ENCODE measurements at places on chromosomes 4 and X. TPM values are rescaled to one million over a fixed set of nuclear protein-coding genes. Genes with fewer than 3 reads are reported as not detected.

Gene ATOH1
- total RNA-seq, result not detected

Gene CT83
- not detected for total RNA-seq

Gene VCX3A
- not detected for total RNA-seq

Gene XK
- under 0.01 TPM for total RNA-seq

Gene FAM47E
- total RNA-seq, result 0.97 TPM

Gene PLP1
- 1.9 TPM for total RNA-seq

Gene TCP11X2
- 0.16 TPM for total RNA-seq

Gene DCAF4L1
- total RNA-seq, result not detected

Gene HOPX
- not detected for total RNA-seq

Gene ITIH6
- not detected for total RNA-seq

Gene PACRGL
- 19.1 TPM for total RNA-seq

Gene MAGEE1
- 2.9 TPM for total RNA-seq

Gene GABRA4
- total RNA-seq, result not detected

Gene CSAG3
- total RNA-seq, result not detected

Gene SYTL5
- total RNA-seq, result 0.16 TPM

Gene EXOC1L
- total RNA-seq, result not detected

Gene ANXA3
- 4.7 TPM for total RNA-seq

Gene L1CAM
- 47.4 TPM for total RNA-seq

Gene HSFX4
- not detected for total RNA-seq

Gene HHIP
- total RNA-seq, result under 0.01 TPM

Gene PAK3
- 2.4 TPM for total RNA-seq

Gene POU3F4
- total RNA-seq, result not detected

Gene MAGIX
- 2.2 TPM for total RNA-seq

Gene ARHGEF9
- 19.3 TPM for total RNA-seq

Gene AKAP4
- not detected for total RNA-seq
